Cerebellum (tissue), 4 donors: ENCODE measurements at places on chromosomes 7 and 10. TPM values are rescaled to one million over a fixed set of nuclear protein-coding genes. Genes with fewer than 3 reads are reported as not detected.

DNA sequence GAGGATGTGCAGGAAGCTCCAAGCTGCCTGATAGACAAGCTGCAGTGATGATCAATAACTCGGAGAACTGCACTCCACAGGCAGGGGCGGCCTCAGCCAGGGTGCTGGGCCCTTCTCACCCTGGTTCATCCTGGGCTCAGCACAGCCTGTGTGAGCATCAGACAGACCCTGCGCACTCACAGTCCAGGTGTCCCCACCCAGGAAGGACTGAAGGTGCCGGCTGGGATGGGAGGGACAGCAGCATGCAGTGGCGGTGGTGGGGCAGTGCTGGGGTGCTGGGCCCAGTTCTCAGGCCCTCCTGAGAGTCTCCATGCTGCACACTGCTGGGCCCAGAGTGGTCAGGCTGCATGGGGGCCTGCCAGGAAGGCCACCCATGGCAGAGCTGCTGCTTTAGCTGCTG, 74.1 kb downstream of the ITIH5 start:
- DNase-seq: no peak

DNA sequence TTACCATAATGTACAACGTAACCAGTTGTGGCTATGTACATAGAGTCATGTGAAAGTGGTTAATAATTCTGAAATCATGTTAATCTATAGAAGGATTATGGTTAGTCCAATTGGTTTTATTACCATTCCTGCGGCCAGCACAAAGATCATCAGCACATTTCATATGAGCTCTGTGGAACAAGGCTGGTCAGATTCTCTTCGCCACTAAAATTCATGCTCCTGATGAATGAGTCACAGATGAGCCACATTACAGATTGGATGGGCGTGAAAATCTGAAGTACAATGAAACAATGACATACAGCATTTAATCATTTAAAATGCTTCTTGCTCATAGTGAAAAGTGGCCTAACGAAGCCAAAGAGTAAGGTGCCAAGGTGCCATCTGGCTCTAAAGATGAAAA, 716.2 kb upstream of the PHF14 start:
- no peak for DNase-seq

- no peak for DNase-seq
Observed at GRCh38 chr7:147008530-147008929, 891.9 kb downstream of the CNTNAP2 start.

Gene COL17A1
- 0.09 TPM for total RNA-seq

Gene PALD1
- total RNA-seq: 11.3 TPM

DNA sequence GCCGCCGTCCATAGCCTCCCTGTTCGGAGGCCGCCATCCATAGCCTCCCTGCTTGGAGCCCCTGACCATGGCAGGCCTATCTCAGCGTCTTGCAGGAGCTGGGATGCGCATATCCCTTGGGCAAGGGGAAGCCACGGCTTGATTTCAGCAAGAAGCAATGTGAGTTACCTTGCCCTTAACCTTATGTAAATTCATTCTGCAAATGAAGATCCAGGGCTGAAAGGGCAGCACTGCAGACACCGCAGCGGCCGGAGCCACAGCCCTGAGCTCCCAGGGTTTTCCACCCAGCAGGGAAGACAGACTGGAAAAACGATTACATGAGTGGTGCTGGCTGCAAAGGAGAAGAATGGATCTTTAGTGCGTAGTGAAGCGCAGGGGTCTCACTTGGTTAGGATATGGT, 95.8 kb downstream of the SEC61G start:
- DNase-seq: no peak

Gene GJD4
- not detected for total RNA-seq

GRCh38 chr10:112720178-112720577, 229.9 kb upstream of the TCF7L2 start:
- no peak for DNase-seq

Gene CLDN3
- total RNA-seq: 0.36 TPM

GRCh38 chr10:97180363-97180755, 5.4 kb downstream of the SLIT1 start:
- DNase-seq: no peak

DNA sequence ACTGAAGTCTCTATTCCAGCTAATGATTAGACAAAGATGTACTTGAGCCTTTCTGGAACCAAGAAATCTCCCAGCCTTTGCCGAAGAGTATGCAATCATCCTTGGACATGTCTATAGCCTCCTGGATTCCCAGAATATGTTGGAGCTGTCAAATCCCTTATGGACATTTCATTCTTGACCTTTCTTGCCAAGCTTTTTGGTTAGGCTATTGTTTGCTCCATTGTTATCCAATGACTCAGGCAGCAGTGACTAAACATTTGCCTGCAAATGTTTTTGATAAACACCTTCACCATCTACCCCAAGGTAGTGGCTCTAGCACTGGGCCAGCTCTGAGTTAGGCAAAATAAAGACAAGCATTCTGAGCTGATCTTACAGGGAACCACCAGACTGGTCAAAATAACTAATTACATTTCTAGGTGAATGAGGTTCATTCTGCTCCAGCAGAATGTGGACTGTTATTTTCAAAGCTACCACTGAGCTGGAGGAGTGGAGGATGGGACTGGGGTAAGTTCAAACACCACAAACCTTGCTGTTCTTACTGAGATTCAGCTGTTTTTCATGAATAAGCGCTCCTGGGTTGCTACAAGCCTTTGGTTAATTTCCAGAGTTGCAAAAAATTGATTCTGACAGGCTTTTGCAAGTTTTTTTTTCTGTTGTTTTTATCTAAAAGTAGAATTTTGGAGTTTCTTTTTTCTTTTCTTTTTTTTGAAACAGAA, 81.0 kb downstream of the TMEM270 start:
- DNase-seq: no peak

Gene KDM7A
- total RNA-seq: 19.4 TPM

GRCh38 chr7:127782075-127782474, 130.1 kb downstream of the SND1 start:
- no peak for DNase-seq

- DNase-seq: no peak
Observed at GRCh38 chr7:100124301-100125230, 2.2 kb upstream of the MBLAC1 start.

DNA sequence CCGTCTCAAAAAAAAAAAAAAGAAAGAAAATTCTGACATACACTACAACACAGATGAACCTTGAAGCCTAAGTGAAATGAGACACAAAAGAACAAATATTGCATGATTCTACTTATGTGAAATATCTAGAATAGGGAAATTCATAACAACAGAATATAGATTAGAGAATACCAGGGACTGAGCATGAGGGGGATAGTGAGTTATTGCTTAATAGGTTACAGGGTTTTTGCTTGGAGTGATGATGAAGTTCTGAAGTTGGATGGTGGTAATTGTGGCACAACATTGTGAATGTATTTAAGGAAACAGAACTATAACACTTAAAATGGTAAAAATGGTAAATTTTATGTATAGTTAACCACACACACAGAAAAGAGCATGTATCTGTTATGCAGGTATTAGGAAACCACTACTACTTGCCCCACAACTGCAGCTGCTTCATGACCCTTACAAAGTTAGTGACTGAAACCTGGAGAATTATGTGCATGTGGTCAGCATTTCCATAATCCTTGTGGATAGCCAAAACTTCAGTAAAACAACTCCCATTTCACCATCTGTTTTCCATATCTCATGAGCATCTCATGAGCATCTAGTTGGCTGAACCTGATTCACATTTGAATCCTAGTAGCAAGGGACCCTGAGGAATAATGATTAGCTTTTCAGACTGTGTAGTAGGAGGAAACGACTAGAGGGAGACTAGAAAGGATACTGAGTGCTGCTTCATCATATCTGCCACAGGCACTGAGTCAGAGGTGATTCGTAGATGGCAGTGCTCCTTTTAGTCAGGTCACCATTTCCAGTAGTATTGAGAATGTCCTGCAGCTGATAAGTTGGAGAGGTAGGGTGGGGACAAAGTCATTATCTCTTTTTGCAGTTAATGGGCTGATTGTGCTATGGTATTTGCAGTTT, 26.3 kb downstream of the SAMD8 start:
- DNase-seq: no peak

DNA sequence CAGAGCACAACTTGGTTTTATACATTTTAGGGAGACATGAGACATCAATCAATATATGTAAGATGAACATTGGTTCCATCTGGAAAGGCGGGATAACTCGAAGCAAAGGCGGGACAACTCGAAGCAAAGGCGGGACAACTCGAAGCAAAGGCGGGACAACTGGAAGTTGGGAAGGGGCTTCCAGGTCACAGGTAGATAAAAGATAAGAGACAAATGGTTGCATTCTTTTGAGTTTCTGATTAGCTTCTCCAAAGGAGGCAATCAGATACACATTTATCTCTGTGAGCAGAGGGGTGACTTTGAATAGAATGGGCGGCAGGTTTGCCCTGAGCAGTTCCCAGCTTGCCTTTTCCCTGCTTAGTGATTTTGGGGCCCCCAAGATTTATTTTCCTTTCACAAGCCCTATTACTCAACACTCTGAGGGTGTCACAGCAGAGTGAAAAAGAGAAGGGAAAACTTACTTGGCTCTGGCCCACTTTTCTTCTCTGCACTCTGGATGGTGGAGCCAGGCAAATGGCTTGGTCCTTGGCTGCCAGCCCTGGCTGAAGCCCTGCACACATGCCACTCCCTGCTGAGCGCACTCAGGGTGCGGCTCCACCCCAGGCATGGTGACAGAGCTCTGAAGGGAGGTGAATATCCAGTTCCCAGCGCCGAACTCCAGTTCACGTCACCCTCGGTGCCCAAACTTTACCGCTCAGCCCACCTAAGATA, 46.7 kb downstream of the PARD3 start:
- DNase-seq: no peak

Gene TES
- 31.7 TPM for total RNA-seq

- peak; percentile 42 for DNase-seq
Observed at GRCh38 chr7:154832557-154833138, 170.3 kb downstream of the PAXIP1 start.

Gene NPSR1
- 4.4 TPM for total RNA-seq

- DNase-seq: no peak
Observed at GRCh38 chr7:133724694-133725093, 402.4 kb upstream of the LRGUK start.

Gene TACR2
- 0.82 TPM for total RNA-seq

Gene NCF1
- 0.18 TPM for total RNA-seq

DNA sequence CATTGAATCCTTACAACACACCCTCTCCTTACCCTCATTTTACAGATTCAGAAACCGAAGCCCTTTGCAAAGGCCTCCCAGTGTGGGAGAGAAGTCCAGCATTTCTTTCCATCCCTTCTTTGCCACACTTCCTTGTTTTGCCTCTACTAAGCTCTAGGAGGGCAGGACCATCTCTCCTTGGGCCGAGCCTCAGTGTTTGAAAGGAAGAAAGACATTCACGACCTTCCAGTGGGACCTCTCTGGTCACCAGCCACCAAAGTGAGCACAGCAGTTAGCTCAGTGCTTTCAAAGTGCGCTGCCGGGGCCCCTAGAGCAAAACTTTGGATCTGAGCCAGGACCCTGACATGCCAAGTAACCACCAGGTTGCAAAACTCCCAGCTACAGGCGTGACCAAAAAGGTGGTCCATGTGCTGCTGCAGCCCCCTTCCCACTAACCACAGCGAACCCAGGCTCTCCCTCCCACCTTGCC, 12.4 kb downstream of the CTBP2 start:
- no peak for DNase-seq

- DNase-seq: no peak
Observed at GRCh38 chr10:104706886-104707285, 65.8 kb downstream of the SORCS3 start.

GRCh38 chr7:4842319-4843064, 19.3 kb downstream of the PAPOLB start:
- DNase-seq: no peak

DNA sequence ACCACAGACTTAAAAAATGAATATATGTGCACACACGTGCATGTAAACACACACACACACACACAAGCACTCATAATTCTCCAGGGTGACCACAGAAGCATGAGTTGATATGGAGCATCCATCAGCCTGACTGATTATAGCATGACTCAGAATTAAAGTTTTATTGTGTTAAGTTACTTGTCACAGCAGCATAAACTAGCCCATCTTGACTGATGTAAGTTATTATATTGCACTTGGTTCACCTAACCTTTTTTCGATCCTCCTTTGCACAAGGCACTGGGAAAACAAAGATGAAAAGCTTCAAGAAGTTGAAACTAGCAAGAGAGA, 18.8 kb upstream of the SLC35G1 start:
- DNase-seq: no peak

- no peak for DNase-seq
Observed at GRCh38 chr7:143811-144453, 48.4 kb upstream of the FAM20C start.

DNA sequence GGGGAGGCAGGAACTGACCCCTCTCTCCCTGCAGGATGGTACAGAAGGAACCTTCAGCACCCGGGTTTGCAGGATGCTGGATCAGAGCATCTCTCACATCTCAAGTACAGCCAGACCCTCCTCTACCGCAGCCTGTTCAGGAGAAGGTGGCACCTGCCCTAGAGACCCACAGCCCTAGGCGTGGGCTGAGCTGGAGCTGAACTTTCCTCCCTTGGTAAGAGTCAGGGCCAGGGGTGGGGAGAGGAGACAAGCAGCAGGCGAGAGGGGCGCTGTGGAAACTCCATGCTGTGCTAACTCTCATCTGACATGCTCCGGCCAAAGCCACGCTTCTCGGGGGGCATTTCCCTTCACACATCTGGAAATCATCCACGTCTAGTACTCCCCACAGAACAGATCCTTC, 154.4 kb downstream of the DIP2C start:
- no peak for DNase-seq

- DNase-seq: peak; percentile 38
Observed at GRCh38 chr7:80135309-80136104, 876 bp downstream of the GNAI1 start.

DNA sequence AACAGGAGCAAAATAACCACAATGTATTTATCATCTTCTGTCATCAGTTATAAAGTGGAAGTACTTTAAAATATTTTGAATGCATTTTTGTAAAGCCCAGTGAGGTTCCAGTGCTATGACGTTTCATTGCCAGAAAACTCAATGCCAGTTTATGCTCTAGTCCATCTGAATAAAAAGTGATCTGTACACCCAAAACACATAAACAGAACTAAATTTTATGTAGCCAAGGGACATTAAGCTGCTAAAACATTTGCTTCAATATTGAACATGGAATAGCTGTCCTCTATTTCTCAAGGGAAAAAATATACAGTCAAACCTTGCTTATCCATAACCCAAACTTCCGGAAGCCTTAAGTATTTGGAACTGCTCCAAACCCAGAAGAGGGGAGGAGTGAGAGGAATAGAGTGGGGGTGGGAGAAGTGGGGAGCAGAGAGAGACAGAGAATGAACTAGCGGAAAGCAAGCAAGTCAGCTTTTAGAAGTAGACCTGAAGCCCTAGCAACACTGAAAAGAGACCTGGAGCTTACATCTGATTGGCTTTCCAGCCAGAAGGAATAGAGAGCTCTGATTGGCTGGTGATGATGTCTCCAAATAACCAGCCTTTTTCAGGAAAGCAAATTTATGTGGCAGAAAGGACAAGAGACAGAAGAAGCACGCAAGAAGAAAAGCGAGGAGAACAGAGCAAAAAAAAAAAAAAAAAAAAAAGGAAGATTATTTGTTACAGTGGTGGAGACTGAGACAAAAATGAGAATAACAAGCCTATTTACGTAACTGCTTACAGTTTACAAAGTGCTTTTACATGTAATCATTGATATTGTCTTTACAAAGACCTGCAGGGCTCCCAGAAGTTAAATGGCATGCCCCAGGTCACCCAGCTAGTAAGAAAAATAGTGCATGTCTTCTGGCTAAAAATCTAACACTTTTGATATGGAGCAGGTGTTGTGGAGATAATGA, 196.0 kb downstream of the RNLS start:
- DNase-seq: peak; percentile 86
